ENCODE measurements at places on chromosomes 6 and 20.
A peak's percentile ranks its signal among the peaks of the same experiment; 100 is the strongest.

- no peak for DNase-seq
These were observed 107.4 kb upstream of the RIPOR2 start for GRCh38 chr6:25042984-25043725.

DNA sequence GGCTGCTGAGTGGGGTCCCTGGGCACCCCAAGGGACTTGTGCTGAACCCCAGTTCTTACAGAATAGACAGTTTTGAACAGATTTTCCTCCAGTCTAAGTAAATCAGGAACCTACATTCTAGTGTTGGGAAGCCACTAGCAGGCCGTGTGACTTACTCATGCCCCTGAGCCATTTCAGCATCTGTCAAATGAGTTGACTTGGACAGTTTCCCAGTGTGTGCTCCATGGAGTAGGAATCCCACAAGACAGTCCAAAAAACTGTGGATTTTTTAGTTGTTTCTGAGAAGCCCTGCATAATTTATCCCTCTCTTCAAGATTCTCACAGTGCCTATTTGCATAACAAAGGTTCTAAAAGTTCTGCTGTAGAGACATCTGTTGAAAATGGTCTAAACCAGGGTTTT, 2.1 kb downstream of the GABRR2 start:
- DNase-seq: no peak

DNA sequence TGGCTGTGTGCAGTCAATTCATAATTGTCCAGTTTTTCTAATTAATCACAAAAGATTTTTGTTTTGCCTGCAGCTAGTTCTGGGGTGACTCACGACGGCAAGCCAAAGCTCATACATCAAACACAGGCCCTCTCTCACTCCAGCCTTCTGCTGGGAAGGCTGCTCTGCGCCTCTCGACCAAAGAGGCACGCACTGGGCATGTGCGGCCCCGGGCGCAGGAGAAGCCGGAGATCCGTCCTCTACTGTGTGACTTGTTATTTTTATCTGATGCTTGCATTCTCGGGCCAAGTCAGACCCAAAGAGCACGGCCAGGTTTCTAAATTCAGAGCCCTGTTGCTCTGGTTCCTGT, 98.5 kb downstream of the TFAP2A start:
- DNase-seq: no peak

DNA sequence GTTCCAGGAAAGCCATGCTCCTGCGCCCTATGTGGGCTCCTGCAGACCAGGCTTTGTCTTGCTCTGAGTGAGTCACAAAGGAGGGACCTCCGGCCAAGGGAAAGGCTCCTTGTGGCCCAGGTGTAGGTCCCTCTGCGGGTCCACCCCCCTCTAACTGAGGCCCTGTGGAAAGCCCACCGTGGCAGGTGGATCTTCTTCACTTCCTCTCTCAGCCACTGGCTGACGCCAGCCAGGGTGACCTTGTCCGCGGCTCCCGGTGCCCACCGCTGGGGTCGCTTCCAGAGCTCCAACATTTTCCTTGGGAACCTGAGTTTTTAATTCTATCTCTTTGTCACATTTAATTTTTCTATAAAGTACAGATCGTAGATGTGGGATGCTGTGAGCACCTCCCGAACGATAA, 54.1 kb downstream of the SMOC2 start:
- DNase-seq: no peak

DNA sequence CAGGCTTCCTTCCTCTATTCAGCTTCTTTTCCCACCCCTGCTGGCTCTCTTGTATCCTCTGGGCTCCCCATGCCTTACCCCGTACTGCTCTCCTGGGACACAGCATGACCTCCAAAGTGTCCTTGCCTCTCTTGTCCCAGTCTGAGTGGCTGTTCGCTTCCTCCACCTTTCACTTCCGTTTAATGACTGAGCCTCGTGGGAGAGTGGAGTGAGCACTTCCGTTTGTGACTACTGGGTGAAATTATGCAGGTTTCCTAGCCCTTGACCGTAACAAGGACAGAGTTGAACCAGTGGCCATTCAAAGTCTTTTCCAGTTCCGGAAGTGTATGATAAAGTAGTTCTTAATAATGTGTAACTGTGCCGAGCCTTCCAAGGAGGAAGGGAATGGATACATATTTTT, 109.2 kb downstream of the ARID1B start:
- DNase-seq: no peak

DNA sequence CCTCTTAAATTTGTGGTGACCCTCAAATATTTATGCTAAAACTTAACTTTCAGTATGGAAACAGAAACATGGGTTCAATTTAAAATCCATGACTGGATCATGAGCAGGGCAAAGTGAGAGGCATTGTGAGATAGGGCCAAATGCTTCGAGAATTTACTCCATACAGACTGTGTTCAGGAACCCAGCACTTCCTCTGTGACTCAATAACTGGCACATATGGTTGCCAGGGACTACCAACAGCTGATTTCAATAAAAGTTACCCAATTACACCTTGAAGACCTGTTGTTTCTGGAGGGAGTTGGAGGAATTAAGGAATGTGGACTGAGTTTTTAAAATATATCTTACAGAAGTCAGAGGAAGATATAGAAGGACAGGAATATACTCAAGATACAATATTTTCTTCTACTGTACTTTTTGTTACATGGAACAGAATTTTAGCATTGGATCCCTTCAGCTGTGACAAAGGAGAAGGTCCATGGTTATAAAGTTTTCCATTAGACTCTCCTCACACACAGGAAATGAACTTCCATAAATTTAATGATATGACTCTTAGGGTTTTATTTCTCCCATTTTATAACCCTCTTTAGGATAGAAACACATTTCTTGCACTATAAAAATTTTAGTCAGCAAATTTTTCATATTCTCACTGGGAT, 258.5 kb downstream of the KHDC1L start:
- DNase-seq: no peak

GRCh38 chr6:142048593-142048980, 84.1 kb upstream of the GJE1 start:
- no peak for DNase-seq

- no peak for DNase-seq
These were observed 198.8 kb downstream of the EYA2 start for GRCh38 chr20:47093320-47093966.

GRCh38 chr6:56795466-56796195, 152.9 kb upstream of the DST start:
- DNase-seq: no peak

GRCh38 chr6:115071962-115072361, 729.1 kb upstream of the HS3ST5 start:
- DNase-seq: no peak

GRCh38 chr6:57087916-57088315, 2.1 kb upstream of the ZNF451 start:
- DNase-seq: no peak

- no peak for DNase-seq
These were observed 64.0 kb downstream of the MAP3K5 start for GRCh38 chr6:136728033-136728939.

- no peak for DNase-seq
These were observed 332.2 kb upstream of the RSPO3 start for GRCh38 chr6:126786262-126786661.

DNA sequence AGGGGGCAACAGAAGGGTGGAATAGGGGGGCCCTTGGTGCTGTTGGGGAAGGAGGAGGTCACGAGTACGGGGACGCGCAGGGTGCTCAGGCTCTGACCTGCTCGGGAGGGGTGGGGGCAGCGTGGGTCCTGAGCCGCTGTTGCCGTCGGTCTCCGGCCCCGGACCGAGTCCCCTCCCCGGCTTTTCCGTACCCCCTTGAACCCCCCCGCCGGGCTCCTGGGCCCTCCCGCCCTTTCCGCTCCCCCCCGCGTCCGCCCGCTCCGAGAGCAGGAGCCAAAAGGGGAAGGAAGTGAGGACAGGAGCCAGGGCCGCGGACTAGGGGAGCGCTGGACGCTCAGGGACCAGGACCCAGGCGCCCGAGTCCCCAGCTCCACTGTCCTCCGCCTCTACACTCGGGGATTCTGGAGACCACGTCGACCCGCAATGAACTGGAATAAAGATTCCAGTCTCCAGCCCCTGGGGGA, at the start of gene RGL2:
RGL2 (minus strand) TSS at position 170 of the 464 bp plus-strand sequence. CDS start 332 bp downstream, outside the sequence.
- peak; percentile 47 for DNase-seq

GRCh38 chr6:154410619-154411072, 54.0 kb upstream of the IPCEF1 start:
- peak; percentile 22 for DNase-seq

GRCh38 chr20:51631011-51631950, 88.8 kb upstream of the NFATC2 start:
- no peak for DNase-seq
